ENCODE measurements at places on chromosomes 2 and 18. TPM values are rescaled to one million over a fixed set of nuclear protein-coding genes. Genes with fewer than 3 reads are reported as not detected.

The ZNF396 gene
- 3.3 TPM for total RNA-seq

The GALNT3 gene
- total RNA-seq: 0.83 TPM

The PIEZO2 gene
- total RNA-seq: 27.8 TPM

The BUB1 gene
- 0.71 TPM for total RNA-seq

The SERPINB4 gene
- total RNA-seq: not detected

The DGKD gene
- total RNA-seq: 20.6 TPM

The NPC1 gene
- 40.3 TPM for total RNA-seq

The GALM gene
- total RNA-seq: 17.8 TPM

The DUSP2 gene
- total RNA-seq: 2.5 TPM

The ANXA4 gene
- 51.4 TPM for total RNA-seq

The ACVR1C gene
- 1.1 TPM for total RNA-seq

The ID2 gene
- 615 TPM for total RNA-seq

The OR6B2 gene
- not detected for total RNA-seq

The TUBA3E gene
- not detected for total RNA-seq

The ADRA2B gene
- 0.49 TPM for total RNA-seq

The TEKT4 gene
- not detected for total RNA-seq

The SP140 gene
- total RNA-seq: not detected

The PAIP2B gene
- total RNA-seq: 8.0 TPM

The AGBL5 gene
- 16.8 TPM for total RNA-seq

The LINC00305 gene
- total RNA-seq: not detected

The SERPINB3 gene
- not detected for total RNA-seq

The PDCD1 gene
- total RNA-seq: not detected

The UGT1A5 gene
- not detected for total RNA-seq

The VWC2L gene
- not detected for total RNA-seq

The FASTKD2 gene
- total RNA-seq: 35.3 TPM

The EMX1 gene
- total RNA-seq: not detected

The TTC39C gene
- 27.0 TPM for total RNA-seq

The CPS1 gene
- total RNA-seq: 2.9 TPM

The BMPR2 gene
- 71.2 TPM for total RNA-seq

The NHEJ1 gene
- total RNA-seq: 22.5 TPM

The ALLC gene
- total RNA-seq: not detected

The SAG gene
- not detected for total RNA-seq

The ITGA6 gene
- total RNA-seq: 21.6 TPM

The GALNT14 gene
- not detected for total RNA-seq

The CFAP221 gene
- total RNA-seq: not detected

The TRIM43 gene
- total RNA-seq: not detected

The ATP5F1A gene
- total RNA-seq: 338 TPM

The CASP8 gene
- 8.2 TPM for total RNA-seq

The RAB27B gene
- 0.55 TPM for total RNA-seq

The SETBP1 gene
- 72.4 TPM for total RNA-seq

The APCDD1 gene
- 22.7 TPM for total RNA-seq

The SRD5A2 gene
- not detected for total RNA-seq

The RTKN gene
- total RNA-seq: 20.0 TPM

The RAB17 gene
- 2.8 TPM for total RNA-seq

The CDH7 gene
- total RNA-seq: not detected

The LAPTM4A gene
- total RNA-seq: 181 TPM

The SH3RF3 gene
- 5.7 TPM for total RNA-seq

The MXD1 gene
- total RNA-seq: 7.2 TPM

The LRRC30 gene
- total RNA-seq: not detected

The IL1R2 gene
- total RNA-seq: 10.0 TPM

The FIGN gene
- 8.0 TPM for total RNA-seq

The TPRKB gene
- total RNA-seq: 37.5 TPM

The STARD6 gene
- total RNA-seq: not detected

The PHOSPHO2 gene
- 9.4 TPM for total RNA-seq

Data from sigmoid colon (tissue), 7 donors.